ENCODE measurements at places on chromosomes 6 and 20.

- H3K4me1 ChIP-seq: peaks cover 23% of the 10 kb centered on the region
- DNase-seq: no peak
- H3K36me3 ChIP-seq: no peaks in the 10 kb centered on the region
- H3K4me3 ChIP-seq: no peak overlapping the region
- no peaks in the 10 kb centered on the region for H3K27me3 ChIP-seq
These were observed 26.7 kb downstream of the TRERF1 start for GRCh38 chr6:42424906-42425474.

GRCh38 chr20:8509809-8510208 is 377.7 kb downstream of the PLCB1 start:
- no peaks in the 10 kb centered on the region for H3K36me3 ChIP-seq
- H3K27me3 ChIP-seq: no peaks in the 10 kb centered on the region
- H3K27ac ChIP-seq: no peak overlapping the region
- H3K4me3 ChIP-seq: no peak overlapping the region

- no peak overlapping the region for H3K4me3 ChIP-seq
- H3K27ac ChIP-seq: no peak overlapping the region
- H3K4me1 ChIP-seq: no peaks in the 10 kb centered on the region
- H3K36me3 ChIP-seq: peaks cover 16% of the 10 kb centered on the region
- DNase-seq: no peak
These were observed 160.0 kb downstream of the COL21A1 start for GRCh38 chr6:56087421-56087820.

DNA sequence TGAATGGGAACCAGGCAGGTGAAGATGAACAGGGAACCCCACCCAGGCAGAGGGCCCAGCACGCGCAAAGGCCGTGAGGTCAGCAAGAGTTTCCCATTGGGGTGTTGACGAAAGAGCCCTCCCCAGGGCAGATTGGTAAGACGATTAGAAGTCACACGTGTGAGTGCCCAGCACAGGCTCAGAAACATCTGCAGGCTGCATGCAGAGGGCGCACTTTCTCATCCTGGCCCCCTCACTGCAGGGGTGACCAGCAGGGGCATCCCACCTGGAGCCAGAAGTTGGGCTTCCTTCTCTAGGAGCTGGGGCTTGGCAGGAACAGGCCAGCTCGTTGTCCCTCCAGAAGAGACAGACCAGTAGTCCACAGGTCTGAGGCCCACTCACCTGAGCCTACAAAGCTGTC is 38.4 kb downstream of the VSTM2L start:
- DNase-seq: no peak
- H3K4me1 ChIP-seq: no peaks in the 10 kb centered on the region
- H3K4me3 ChIP-seq: no peak overlapping the region
- no peak overlapping the region for H3K27ac ChIP-seq
- no peaks in the 10 kb centered on the region for H3K27me3 ChIP-seq

DNA sequence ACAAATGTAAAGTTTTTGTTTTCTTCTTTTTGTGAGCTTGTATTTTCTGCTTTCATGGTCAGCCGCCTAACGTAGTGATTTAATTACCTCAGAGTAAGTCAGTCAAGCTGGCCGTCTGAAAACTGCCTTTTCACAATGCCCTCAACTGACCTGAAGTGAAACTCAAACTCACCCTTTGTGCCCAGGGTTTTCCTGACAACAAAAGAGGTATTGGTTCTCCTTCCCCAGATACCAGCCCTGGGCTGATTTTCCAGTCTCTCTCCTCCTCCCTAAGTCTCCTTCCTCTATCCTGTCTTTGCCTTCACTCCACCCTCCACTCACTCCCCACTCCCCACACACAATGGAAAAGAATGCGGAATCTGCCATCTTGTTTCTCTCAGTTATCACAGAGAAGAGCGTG is 184.5 kb upstream of the HEY2 start:
- DNase-seq: no peak
- no peak overlapping the region for H3K4me3 ChIP-seq
- H3K27ac ChIP-seq: no peak overlapping the region
- H3K36me3 ChIP-seq: no peaks in the 10 kb centered on the region
- H3K4me1 ChIP-seq: no peaks in the 10 kb centered on the region

- H3K4me1 ChIP-seq: no peaks in the 10 kb centered on the region
- no peaks in the 10 kb centered on the region for H3K36me3 ChIP-seq
- no peaks in the 10 kb centered on the region for H3K27me3 ChIP-seq
- H3K4me3 ChIP-seq: no peak overlapping the region
- H3K27ac ChIP-seq: no peak overlapping the region
These were observed 245.2 kb downstream of the CDH26 start for GRCh38 chr20:60203451-60203850.

GRCh38 chr6:114740547-114740946 is 397.7 kb upstream of the HS3ST5 start:
- no peaks in the 10 kb centered on the region for H3K4me1 ChIP-seq
- H3K36me3 ChIP-seq: no peaks in the 10 kb centered on the region
- no peak overlapping the region for H3K27ac ChIP-seq
- no peaks in the 10 kb centered on the region for H3K27me3 ChIP-seq
- no peak for DNase-seq
- H3K4me3 ChIP-seq: no peak overlapping the region

DNA sequence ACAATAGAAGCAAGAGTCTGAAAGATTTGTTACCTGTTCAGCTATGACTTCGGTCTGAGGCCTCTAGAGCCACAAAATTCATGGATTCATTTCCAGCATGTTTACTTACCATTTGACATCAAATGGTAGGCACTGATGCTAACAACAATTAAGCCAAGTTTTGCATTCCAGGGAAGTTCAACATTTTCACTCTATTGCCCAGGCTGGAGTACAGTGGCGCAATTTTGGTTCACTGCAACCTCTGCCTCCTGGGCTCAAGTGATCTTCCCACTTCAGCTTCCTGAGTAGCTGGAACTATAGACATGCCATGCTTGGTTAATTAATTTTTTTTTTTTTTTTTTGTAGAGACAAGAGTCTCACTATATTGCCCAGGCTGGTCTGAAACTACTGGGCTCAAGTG is 114.1 kb upstream of the SGK1 start:
- H3K4me1 ChIP-seq: peaks cover 7% of the 10 kb centered on the region
- no peaks in the 10 kb centered on the region for H3K36me3 ChIP-seq
- H3K27ac ChIP-seq: no peak overlapping the region

- no peaks in the 10 kb centered on the region for H3K36me3 ChIP-seq
- peaks cover 8% of the 10 kb centered on the region for H3K4me1 ChIP-seq
- DNase-seq: no peak
- no peaks in the 10 kb centered on the region for H3K27me3 ChIP-seq
- H3K4me3 ChIP-seq: no peak overlapping the region
These were observed 157.4 kb upstream of the TNFAIP3 start for GRCh38 chr6:137709424-137710236.

DNA sequence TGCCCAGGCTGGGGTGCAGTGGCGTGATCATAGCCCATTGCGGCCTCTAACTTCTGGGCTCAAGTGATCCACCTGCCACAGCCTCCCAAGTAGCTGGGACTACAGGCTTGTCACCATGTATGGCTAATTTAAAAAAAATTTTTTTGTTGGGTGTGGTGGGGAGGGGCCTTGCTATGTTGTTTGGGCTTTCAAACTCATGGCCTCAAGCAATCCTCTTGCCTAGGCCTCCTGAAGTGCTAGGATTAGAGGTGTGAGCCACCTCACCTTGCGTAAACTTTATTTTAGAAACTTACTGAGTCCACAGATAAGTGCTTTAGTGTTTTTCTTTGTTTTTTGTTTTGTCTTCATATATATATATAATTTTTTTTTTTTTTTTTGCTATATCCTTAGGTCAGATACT is 9.1 kb downstream of the SMAP1 start:
- H3K27ac ChIP-seq: no peak overlapping the region
- H3K27me3 ChIP-seq: no peaks in the 10 kb centered on the region
- peaks cover 4% of the 10 kb centered on the region for H3K4me1 ChIP-seq
- no peaks in the 10 kb centered on the region for H3K36me3 ChIP-seq
- DNase-seq: no peak

DNA sequence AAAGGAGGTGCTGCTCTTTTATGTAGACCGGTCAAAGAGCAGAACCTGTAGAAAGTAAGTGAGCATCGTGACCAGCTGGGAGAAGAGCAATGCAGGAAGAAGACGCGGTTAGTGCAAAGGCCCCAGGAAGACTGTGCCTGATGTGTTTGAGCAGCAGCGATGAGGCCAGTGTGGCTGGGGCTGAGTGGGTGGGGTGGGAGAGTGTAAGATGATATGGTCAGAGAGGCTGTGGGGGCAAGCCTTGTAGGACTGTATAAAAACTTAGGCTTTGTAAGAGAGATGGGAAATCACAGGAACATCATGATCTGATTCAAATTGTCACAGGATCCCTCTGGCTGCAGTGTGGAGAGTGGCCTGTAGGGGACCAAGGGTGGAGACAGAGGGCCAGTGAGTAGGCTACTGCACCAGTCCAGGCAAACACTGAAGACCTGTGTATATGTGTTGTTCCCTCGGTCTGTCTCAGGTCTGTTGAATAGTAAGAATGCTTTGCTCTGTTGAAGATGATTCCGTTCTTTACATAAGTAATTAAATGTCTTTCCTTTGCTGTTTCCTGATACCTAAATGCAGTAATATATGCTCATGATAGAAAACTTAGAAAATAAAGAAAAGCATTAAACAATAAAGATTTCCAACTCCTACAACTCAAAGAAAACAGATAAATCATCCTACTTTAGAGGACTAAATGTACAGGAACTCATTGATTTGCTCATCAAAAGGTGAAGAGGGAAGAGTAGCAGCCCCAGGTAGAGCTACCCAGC is 23.6 kb upstream of the WFDC2 start:
- no peaks in the 10 kb centered on the region for H3K4me1 ChIP-seq
- no peak overlapping the region for H3K27ac ChIP-seq
- no peaks in the 10 kb centered on the region for H3K36me3 ChIP-seq
- H3K27me3 ChIP-seq: no peaks in the 10 kb centered on the region
- DNase-seq: no peak

- H3K4me3 ChIP-seq: peak overlapping the region; percentile 88
- H3K27me3 ChIP-seq: no peaks in the 10 kb centered on the region
- DNase-seq: no peak
- H3K36me3 ChIP-seq: no peaks in the 10 kb centered on the region
These were observed 1.7 kb downstream of the CDK19 start for GRCh38 chr6:110813338-110814101.

DNA sequence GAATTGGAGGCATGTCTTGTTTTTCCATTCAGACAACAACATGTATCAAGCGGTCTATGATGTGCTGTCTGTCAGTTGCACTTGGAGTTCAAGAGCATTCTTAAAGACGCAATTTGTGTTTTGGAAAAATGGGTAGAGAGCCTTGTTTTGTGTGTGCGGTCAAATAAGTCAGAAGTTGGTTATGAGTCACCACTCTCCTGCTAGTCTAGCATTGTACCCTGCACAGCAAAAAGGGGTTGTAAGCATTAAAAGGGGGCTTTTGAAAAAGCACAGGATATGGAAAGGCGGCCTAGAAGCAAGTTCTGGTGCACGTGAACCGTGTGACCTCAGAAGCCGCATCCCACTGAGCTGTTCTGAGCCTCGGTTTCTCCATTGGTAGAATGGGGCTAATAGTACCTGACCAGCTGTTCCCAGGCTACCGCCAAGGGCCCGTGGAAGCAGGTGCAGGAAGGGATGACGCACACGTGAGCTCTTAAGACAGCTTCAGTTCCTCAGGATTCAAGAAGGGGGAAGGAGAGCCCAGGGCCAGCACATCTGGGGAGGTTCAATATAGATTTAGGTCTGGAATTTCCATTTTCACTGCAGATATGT is 61.6 kb upstream of the SNX9 start:
- no peak overlapping the region for H3K27ac ChIP-seq
- H3K27me3 ChIP-seq: no peaks in the 10 kb centered on the region
- no peak for DNase-seq
- H3K4me3 ChIP-seq: no peak overlapping the region
- H3K4me1 ChIP-seq: peaks cover 41% of the 10 kb centered on the region

- H3K4me3 ChIP-seq: no peak overlapping the region
- H3K36me3 ChIP-seq: no peaks in the 10 kb centered on the region
- DNase-seq: no peak
- no peak overlapping the region for H3K27ac ChIP-seq
These were observed 71.9 kb downstream of the FAM120B start for GRCh38 chr6:170378502-170378901.

GRCh38 chr6:3894590-3895311 is 45.6 kb downstream of the FAM50B start:
- no peak for DNase-seq
- H3K27ac ChIP-seq: no peak overlapping the region
- H3K36me3 ChIP-seq: no peaks in the 10 kb centered on the region
- H3K27me3 ChIP-seq: no peaks in the 10 kb centered on the region
- H3K4me1 ChIP-seq: peaks cover 9% of the 10 kb centered on the region

DNA sequence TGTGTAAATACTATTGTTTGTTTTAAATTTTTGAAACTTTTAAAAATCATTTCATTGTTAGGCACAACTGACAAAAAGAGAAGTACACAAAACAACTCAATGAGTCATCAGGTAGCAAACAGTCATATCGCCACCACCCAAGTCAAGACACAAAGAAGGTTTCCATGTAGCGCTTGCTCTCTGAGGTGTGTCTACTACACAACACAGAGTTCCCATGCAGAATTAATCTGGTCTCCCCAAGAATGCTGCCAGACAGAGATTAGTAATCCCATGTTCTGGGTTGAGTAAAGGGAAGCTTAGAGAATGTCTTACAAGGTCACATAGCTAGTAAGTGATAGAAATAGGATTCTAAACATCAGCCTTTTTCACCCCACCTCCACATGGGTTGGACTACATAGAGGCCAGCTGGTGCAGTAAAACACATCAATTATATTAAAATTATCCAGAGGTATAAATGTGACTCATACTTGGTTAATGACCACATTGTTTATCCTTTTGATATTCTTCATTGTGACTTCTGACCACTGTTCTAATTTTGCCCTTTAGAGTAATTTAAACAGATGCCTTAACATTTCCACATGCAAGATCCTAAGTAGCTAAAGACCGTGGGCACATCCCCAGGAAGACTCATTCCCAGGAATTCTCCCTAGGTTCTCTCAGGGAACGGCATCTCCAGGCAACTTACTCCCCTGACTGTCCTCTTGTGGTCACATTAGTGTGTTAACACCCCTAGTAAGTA is 413.5 kb downstream of the PRKN start:
- DNase-seq: no peak
- H3K27ac ChIP-seq: no peak overlapping the region
- H3K4me3 ChIP-seq: no peak overlapping the region
- no peaks in the 10 kb centered on the region for H3K27me3 ChIP-seq
- no peaks in the 10 kb centered on the region for H3K36me3 ChIP-seq
- no peaks in the 10 kb centered on the region for H3K4me1 ChIP-seq

GRCh38 chr6:110034667-110035036 is 56.5 kb downstream of the GPR6 start:
- H3K27ac ChIP-seq: no peak overlapping the region
- no peaks in the 10 kb centered on the region for H3K4me1 ChIP-seq
- no peaks in the 10 kb centered on the region for H3K36me3 ChIP-seq
- H3K27me3 ChIP-seq: no peaks in the 10 kb centered on the region

GRCh38 chr20:60086821-60087562 is 128.8 kb downstream of the CDH26 start:
- no peaks in the 10 kb centered on the region for H3K4me1 ChIP-seq
- H3K27me3 ChIP-seq: peaks cover 4% of the 10 kb centered on the region
- no peak overlapping the region for H3K27ac ChIP-seq
- no peak for DNase-seq
